Astrocyte of the hippocampus (primary cell): ENCODE measurements at places on chromosomes 2 and 18.

- DNase-seq: peak; percentile 39
These were observed 6.6 kb downstream of the TTLL4 start for GRCh38 chr2:218717262-218717661.

- no peak for DNase-seq
These were observed 4.4 kb upstream of the ANKRD23 start for GRCh38 chr2:96848264-96848663.

DNA sequence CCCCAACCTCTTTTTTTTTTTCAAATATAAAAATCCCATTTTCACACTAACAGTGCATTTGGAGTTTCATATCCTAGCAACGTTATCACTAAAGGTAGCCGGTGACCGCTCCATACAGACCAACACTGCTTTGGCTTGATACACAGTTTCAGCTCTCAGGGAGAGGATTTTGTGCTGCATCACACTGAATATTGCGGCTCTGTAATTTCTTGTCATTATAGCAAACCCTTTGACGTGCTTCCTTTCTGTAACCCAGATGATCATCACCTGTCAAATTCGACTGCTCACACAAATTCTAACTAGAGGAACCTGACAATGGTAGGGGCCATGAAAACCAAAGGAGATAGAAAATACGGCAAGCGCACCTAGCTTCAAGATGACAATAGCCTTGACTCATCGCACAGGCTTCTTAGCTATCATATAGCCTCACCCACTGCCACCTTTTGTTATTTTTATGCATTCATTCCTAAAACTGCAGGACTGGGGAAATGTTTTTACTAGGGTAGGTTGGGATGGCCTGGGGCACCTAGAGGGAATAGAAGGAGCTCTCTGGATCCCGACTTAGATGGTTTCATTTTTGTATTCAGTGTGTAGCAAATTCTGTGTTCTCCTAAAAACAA, 582.9 kb upstream of the PIK3C3 start:
- DNase-seq: no peak

DNA sequence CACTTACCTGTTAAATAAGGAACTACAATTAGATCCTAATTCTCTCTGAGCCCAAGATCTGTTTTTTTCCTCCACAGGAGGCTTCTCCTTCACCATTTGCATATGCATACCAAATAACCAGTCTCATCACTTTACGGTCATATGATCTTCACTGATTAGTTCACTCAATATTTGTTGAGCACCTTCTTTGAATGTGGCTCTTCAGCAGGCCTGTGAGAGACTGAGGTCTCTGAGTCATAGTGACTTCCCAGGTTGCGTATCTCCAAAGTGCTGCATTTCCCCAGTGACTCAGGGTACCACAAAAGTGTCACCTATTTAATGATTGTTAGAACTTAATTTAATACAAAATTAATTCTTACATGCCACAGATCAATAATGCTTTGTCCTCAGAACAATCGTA, 108.8 kb upstream of the TRIB2 start:
- DNase-seq: no peak

DNA sequence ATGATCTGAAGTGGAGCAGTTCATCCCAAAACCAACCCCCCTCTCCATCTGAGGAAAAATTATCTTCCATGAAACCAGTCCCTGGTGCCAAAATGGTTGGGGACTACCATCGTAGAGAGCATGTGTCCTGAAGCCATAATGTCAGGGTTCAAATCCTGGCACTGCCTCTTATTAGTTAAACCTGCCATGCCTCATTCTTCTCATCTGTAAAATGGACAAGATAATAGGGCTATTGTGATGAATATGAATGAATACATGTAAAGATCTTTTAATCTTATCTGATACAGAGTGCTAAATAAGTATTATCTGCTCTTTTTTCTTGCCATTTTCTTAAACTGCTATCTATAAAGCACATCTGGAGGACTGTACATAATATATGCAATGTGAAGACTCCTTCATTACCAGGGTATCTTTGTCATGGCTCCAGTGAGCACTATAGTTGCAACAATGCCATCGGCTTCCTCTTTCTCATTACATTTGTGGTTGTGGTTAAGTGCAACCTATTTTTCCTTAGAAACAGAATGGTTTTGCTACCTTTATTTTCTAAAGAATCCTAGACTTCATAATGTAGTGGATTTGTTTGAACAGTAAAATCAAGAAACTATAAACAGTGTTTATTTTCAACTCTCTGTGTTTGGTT, 27.0 kb downstream of the MFSD6 start:
- DNase-seq: no peak

DNA sequence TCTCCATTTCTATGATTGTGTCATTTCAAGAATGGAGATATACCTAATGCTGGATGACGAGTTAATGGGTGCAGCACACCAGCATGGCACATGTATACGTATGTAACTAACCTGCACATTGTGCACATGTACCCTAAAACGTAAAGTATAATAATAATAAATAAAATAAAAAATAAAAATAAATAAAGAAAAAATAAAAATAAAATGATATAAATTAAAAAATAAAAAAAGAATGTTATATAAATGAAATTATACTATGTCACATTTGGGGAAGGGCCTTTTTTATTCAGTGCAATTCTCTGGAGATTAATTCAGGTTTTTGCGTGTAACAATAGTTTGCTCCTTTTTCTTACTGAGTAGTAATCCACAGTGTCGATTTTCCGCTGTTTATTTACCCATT, 763.5 kb upstream of the POU3F3 start:
- DNase-seq: no peak

DNA sequence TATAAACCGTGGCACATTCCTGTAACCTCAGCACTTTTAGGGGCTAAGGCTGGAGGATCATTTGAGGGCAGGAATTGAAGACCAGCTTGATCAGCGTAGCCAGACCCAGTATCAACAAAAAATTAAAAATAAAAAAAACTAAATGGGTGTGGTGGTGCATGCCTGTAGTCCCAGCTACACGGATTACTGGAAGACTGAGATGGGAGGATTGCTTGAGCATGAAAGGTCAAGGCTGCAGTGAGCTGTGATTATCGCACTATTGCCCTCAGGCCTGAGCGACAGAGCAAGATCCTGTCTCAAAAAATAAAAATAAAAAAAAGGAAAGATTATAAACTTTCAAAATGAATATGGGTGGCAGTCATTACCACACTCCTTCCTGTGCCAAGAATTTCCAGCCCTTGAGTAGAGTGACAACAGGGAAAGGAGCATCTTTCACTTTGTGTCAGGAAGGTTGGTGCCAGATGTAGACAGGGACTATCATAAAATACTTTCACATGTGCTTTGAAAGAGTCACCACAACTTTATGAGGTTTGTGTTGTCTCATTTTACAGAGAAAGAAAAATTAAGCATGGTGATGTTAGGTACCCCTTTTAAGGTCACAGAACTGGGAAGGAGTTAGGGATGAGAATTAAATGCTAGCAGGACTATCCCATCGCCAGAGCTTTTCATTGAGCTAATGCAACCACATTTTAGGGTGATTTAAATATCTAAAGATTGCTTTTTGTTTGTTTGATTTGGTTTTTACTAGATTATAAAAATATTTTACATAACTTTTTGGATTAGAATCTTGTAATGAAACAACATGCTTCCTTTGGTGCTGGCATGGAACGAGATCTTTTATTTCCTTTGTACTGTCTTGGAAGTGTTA, 1617.4 kb upstream of the ACVR2A start:
- no peak for DNase-seq

DNA sequence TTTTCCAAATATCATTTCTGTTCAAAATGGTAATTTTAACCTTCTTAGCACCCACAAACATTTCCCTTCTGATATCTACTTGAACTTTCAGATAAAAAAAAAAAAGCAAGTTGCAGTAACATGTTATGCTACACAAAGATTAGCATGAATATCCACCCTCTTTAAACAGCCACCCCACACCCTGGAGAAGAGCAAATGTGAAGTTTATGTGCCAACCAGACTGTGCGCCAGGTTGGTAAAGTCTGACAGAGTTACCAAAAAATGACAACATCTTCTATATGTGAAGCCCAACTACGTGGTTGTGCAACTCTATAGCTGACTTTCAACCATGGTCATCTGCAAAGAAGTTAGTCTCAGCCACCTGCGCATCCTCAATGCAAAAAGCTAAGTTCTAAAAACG, 62.6 kb downstream of the BCL11A start:
- no peak for DNase-seq

DNA sequence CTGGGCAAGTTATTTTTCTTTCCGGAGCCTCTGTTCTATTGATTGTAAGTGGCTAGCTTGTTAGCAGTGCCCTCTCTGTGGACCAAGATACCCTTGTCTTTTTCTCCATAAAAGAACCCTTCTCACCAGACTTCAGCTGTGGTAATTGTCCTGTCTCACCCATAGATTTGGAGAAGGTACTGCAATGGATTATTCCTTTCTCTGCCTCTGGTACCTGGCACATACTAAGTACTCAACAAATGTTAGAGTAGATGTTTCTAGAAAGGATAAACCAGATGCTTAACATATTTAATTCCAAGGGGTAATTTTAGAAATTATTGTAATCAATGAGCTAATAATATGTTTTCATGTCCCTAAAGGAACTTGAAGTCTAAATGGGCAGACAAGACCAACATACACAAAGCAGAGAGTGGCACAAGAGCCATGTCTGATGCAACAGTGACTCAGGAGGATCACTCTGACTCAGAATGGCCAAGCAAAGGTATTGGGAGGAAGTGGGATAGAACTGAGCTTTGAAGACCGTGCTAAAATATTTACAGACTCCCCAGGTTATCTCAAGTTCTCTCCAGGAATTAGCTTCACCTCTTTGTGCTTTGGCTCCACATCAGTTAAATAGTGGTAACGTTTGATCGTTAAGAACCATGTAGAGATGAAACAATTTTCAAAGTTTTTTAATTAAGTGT, 129.7 kb upstream of the OSR1 start:
- DNase-seq: peak; percentile 16
